ENCODE measurements at places on chromosomes 7 and 10.

DNA sequence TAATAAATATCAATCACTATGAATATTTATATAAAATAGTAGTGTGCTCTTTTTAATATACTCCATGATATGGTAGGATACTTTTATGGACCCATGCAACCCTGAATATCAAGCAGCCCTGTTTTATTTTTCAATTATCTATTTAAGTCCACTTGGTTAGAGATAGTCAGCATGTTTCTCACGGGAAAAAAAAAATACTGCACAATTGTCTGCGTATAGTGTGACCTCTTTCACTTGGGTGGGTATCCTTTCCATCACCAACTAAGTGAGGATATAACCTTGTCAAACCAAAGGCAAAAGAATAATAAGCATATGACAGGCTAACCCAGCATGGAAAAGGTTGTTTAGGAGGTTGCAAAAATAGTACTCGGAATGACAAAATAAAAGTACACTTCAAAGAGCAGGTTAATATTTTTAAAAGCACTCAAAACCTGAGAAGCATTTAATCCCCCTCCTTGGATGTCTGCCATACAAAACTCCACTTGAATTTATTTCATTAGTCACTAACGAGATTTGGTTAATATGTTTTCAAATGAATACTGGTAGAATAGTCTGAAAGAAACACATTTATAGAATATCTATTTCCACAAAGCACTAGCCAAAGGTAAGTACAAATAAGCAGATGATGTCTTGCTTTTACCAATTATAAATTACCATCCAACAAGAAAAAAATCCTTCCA, 76.5 kb downstream of the IMMP2L start:
- DNase-seq: no peak

DNA sequence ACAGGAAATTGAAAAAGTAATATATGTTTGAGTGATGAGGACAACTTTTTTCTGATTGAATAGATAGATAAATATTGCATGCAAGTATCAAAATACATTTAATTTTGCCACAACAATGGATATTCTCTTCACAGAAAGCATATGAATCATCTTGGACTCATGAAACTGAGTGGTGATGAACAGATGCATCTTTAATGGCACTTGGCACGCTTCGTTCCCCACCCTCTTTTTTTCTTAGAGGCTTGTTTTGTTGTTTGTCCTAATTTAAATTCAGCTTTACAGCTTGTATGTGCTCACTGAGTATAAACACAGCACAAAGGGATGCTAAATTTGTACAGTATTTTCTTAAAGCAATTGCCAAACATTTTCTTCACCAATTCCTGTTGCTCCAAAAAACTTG, 145.0 kb upstream of the YAE1 start:
- no peak for DNase-seq

DNA sequence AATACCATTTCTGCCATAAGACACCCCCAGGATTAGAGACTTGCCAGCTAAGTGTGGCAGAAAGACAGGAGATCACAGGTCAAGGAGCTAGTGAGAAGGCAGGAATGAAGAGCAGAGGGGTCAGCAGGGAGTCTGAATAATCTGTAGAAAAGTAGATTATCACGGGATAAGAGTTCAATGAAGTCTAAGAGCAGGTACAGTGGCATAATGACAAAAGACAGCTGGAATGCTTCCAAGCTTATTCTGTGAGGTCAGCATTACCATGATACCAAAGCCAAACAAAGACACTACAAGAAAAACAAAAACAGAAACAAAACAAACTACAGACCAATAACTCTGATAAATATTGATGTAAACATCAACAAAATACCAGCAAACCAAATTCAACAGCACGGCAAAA, 20.8 kb downstream of the PILRA start:
- no peak for DNase-seq

GRCh38 chr10:30639946-30640786, 10.6 kb upstream of the LYZL2 start:
- DNase-seq: no peak

GRCh38 chr10:118027397-118027796, 19.3 kb downstream of the RAB11FIP2 start:
- DNase-seq: no peak
